Stimulated activated naive CD4-positive, alpha-beta T cell treated with Interleukin-2 at 50 U/mL for 16 hours (primary cell): ENCODE measurements at places on chromosomes 13 and 19.

- no peak for DNase-seq
Measured at GRCh38 chr13:106721599-106721998, 153.7 kb upstream of the ARGLU1 start.

GRCh38 chr19:10864538-10864899 lies 6.8 kb upstream of the CARM1 start:
- peak; percentile 74 for DNase-seq

DNA sequence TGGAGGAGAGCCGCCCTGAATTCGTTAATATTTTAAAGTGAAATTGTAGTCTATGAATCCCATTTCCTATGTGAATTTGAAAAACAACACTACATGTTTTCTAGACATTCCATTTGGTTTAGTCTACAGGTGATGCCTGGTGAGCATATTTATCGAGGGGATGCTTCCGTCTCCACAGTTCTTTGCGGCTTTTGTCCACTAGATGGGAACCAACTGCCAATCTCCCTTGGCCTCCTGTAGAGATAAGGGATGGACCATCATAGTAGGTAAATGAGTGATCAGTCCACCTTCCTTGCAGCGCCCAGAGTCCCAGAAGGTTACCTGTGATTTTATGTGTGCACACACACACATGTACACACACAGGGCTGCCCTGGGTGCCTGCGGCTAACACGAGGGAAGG lies 289.8 kb upstream of the SOX21 start:
- DNase-seq = no peak

DNA sequence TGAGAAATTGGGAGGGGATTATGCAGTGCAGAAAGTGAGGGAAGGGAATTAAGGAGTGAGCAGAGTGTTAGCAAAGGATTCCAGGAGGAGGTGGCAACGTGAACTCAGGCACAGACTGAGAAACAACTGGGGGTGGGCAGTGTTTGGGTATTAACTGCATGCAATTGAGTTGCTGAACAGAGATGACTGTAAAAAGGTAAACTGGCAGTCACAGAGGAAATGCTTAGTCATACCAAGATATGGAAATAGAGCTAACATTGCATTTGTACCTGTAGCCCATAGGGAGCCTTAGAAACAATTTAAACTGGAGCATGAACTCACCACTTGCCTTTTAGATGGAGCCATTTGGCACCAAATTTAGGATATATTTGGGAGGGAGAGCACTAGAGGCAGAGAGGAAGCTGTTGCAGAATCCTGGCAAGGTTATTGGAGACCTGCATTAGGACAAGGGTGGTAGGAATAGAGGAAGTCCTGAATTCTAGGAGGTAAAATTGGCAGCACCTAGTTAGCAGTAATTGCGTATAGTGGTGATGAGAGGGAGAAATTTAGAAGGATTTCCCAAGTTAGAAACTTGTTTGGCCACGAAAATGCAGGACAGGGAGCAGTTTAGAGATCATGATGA lies 100.6 kb upstream of the FRY start:
- peak; percentile 3 for DNase-seq

- DNase-seq = no peak
Measured at GRCh38 chr13:37596805-37597204, 1.8 kb downstream of the POSTN start.

- no peak for DNase-seq
Measured at GRCh38 chr13:73943137-73943964, 190.9 kb downstream of the KLF12 start.

DNA sequence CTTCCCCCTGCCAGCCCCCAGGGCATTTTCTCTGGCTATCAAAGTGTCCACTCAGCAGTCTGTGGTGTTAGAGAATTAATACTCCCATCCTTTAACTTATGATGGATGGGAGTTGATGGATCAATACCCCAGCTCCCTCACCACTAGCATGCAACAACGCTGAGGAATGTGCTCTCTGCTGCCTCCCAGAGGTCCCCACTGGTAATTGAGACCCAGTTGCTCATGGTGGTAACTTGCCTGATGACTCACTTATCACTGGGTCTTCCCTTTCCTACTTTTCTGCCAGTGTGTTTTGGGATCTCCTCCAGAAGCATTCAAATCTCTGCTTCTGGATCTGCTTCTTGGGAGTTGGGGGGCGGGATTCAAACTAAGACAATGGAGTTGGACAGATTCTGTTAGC lies 20.3 kb upstream of the CACNA1A start:
- no peak for DNase-seq

DNA sequence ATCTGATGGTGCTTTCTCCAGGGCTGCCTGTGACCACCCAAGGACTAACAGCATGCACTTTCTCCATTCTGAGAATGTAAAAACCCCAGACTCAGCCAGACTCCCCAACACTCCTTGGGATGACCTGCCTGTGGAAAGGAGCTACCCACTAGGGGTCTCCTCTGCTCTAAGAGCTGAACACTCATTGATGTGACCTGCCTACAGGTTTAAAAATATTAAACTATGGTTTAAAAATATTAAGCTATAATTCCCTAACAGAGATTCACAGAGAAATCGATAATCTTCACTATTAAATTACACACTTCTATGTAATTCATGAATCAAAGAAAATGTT lies 696.2 kb upstream of the SLITRK5 start:
- DNase-seq = no peak

DNA sequence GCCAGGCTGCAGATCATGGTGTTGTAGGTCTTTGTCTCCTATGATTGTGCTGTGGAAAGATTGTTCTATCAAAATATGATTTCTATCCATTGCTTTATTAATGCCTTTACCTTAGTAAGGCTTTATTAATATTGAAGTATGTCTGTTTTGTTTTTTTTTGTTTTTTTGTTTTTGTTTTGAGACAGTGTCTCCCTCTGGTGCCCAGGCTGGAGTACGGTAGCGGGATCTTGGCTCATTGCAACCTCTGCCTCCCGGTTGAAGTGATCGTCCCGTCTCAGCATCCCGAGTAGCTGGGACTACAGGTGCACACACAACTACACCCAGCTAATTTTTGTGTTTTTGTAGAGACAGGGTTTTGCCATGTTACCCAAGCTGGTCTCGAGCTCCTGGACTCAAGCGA lies 7.7 kb downstream of the IRGC start:
- no peak for DNase-seq

DNA sequence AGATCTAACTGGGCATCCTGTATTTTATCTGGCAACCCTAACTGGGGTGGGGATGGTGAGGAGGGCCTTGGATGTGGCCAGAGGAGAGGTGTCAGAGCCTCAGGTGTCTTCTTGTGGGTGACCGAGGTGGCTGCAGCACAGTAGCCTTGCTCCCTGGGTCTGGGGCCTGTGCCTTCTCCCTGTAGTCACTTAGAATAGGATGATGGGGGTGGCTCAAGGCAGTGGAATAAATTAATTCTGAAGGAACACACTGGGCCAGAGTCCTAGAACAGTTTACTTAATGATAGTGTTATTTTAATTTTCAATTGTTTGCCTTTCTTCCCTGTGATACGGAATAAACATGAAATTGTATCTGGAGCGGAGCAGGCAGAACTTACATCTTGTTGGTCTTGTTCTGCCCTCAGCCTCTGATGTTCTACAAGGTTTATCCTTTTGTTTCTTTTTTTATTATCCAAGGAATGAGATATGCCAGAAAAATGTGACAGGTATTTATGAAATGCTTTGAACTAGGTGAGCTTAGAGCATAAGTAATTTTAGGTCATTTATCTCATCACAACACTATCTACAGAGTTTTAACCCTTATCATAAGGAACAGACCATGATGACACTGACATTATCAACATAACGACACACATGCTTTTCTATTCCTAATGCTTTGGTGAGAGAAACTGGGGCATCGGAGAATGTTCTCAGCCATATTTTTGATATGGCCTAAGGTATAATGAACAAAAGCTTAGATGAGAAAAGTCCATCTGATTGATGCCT lies 51.4 kb downstream of the LRCH1 start:
- no peak for DNase-seq

DNA sequence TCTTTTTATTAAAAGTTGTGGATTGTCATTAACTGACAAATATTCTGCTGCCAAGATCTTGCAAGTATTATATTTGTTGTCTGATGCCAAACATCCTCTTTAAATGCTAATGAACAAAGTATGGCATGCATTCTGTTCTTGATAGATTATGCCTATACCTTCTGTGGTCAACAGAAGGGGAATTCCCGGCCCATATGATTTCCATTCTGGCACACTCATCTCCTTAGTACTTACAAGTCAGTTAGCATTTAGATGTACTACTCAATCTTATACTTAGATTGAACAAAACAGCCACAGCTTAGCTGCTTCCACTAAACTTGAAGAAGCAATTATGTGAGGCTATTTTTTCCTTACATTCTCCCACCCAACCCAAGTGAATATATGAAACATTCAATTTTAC lies 246.1 kb upstream of the DACH1 start:
- no peak for DNase-seq

DNA sequence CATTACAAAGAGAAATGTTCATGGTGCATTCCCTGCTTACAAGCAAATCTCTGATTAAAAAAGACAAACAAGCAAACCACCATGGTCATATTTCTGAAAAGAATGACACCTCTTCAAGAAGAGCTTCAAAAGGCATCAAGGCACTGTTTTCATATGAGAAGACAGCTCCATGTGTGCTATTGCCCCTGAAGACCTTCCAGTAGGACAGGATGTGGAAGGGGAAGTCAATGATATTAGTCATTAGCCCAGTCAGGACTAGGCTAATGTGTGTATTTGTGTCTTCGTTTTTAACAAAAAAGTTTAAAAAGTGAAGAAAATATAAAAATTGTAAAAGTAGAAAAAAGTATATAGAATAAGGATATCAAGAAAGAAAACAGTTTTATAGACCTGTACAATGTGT lies 534.7 kb upstream of the ARGLU1 start:
- DNase-seq = no peak

DNA sequence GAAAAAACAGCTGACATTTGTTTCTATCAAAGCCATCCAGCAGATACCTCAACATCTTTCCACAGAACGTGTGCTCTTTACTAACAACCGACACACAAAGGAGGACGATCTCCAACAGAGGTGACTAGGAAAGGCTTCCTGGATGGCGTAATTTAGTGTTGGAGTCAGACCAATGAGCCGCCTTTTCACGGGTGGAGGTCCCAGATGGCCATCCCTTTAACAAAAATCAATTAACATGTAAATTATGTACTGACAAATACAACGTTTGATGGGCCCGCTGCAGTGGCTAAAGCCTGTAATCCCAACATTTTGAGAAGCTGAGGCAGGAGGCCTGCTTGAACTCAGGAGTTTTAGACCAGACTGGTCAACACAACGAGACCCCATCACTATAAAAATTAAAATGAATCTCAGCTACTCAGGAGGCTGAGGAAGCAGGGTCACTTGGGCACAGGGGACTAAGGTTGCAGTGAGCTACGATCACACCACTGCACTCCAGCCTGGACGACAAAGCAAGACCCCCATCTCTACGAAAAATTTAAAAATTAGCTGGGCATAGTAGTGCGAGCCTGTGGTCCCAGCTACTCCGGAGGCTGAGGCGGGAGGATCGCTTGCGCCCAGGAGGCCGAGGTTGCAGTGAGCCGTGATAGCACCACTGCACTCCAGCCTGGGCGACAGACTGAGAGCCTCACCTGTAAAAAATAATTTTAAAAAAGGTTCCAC lies 1.2 kb upstream of the DPY19L3 start:
- DNase-seq = no peak

DNA sequence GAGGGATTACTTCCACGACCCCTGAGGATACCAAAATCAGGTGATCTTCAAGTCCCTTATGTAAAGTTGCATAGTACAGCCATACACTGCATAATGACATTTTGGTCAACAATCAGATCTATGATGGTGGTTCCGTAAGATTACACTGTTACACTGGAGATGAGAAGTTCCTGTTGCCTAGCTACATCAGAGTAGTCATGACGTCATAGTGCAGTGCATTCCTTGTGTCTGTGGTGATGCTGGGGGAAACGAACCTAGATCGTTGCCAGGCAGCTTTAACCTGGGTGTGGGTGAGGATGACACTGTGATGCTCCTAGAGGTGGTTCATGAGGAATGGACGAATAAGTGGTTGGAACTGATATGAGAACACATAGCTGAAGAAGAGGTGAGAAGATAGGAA lies 9.1 kb downstream of the ZNF610 start:
- no peak for DNase-seq

GRCh38 chr13:76711550-76712182 lies 174.5 kb downstream of the KCTD12 start:
- no peak for DNase-seq

DNA sequence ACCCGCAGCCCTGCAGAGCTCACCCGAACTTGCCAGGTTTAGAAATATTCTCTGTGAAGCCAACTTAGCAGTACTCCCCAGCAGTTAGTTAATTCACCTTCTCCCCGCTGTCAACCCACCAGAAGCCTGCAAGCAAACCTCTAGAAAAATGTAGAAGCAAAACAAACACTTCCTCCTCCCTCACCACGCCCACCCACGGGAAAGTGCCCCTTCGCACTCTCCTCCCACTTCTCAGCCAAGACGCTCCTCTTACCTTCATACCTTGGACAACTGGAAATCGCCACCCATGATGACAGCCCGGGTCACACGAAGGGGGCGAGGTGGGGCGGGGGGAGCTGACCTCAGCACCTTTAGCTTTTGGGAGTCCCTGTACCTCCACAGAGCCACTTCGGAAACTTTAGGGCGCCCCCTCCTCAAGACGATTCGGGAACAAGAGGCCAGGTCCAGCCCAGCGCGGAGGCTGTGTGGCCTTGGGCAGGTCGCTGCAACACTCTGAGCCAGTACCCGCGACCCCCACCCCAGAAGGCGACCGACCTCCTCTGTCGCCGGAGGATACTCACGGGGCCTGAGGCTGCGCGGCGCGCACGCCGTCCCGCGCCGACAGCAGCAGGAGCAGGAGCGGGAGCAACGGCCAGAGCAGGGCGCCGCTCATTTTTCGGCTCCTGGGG lies 485 bp downstream of the CPAMD8 start:
- peak; percentile 8 for DNase-seq

- DNase-seq = no peak
Measured at GRCh38 chr13:72931311-72931710, 127.5 kb upstream of the KLF5 start.

DNA sequence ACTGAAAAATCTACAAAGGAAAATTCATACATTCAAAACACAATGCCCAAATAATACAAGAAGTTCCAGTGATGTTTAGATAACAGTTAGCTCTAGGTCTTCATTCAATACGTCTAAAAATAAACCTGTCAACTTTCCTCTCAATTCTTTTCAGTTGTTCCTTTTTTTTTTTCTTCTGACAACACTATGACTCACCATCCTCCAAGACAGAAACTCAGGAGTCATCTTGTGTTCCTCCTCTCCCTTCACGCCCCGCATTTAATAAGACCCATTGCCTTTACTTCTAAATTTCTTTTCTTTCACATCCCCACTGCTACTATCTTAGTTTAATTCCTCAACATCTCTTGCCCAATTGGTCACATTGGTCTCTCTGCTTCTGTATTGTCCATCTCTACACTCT lies 759.9 kb downstream of the GPC5 start:
- DNase-seq = no peak

GRCh38 chr19:44649578-44650145 lies 6.0 kb downstream of the PVR start:
- no peak for DNase-seq

GRCh38 chr19:926323-926588 lies 421 bp downstream of the ARID3A start:
- DNase-seq = no peak
